Activated CD4-positive, alpha-beta T cell treated with anti-CD3 and anti-CD28 coated beads, Interleukin-2, amount 50 U/mL, for 48 hours (primary cell): ENCODE measurements at places on chromosomes 5 and 9.

- no peak for DNase-seq
Observed at GRCh38 chr5:140391312-140391711, 10.3 kb upstream of the ANKHD1 start.

DNA sequence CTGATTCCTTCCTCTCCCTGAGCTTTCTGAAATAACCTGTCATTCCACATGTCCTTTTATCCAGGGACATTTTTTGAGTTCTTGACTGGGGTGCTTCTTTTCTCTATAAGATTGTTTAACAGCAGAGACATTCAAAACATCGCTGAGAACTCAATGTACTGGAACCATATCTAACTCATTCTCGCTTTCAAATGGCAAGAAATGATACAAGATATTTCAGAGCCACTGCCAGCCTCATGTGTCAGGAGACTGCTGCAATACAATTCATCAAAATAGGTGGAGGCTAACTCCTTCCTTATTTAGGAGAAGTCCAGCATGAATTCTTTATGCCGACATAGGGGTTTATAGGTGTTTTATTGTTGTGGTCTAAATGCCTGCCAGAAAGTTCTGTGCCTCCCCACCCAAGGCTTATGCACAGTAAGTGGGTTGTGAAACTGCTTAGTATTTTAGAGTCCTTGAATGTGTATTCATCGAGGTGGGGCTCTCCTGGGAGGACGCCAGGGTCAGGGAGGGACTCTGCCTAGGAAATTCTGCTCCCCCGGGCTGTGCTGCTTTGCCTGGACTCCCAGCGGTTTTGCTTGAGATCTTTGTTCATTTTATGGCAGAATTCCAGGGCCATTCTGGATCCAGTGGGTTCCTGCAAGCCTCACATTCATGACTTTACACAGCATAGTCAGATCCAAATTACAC lies 53.9 kb downstream of the ZNF474 start:
- DNase-seq, result no peak

GRCh38 chr5:140671472-140672125 lies 1.8 kb downstream of the DND1 start:
- no peak for DNase-seq

GRCh38 chr9:90801241-90801972 lies at the start of gene SYK:
Gene SYK, plus strand, starts transcription at chr9:90801819. Its CDS starts 42,080 bp downstream, at chr9:90843899.
- no peak for DNase-seq

GRCh38 chr5:38290028-38290653 lies 31.8 kb downstream of the EGFLAM start:
- no peak for DNase-seq

- no peak for DNase-seq
Observed at GRCh38 chr9:129952337-129952736, 90.7 kb downstream of the FNBP1 start.

DNA sequence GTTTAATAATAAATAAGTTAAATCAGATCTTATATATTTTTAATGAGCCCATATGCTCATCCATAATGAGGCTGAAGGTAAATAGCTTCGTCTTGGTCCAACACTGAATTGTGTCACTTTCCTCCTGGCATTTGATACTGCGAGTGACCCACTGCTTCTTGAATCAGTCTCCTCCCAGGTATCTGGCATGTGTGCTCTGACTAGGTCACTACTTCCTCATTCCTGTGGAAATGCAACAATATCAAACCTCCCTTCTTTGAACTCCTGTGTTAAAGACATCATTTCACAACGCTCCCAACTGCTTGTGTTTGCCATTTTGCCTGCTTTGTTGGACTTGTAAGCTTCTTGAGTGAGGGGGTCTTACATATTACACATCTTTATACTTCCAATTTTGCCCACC lies 157.7 kb downstream of the SLC24A2 start:
- no peak for DNase-seq
